Activated CD4-positive, alpha-beta memory T cell treated with anti-CD3 and anti-CD28 coated beads, Interleukin-2, amount 10 ng/mL, durations not matched to agents 7 days and 5 days (primary cell): ENCODE measurements at places on chromosomes 5 and 9. TPM values are rescaled to one million over a fixed set of nuclear protein-coding genes. Genes with fewer than 3 reads are reported as not detected.

- H3K27ac ChIP-seq, result no peak overlapping the region
- no peaks in the 10 kb centered on the region for H3K36me3 ChIP-seq
These were observed 315.2 kb upstream of the RFX3 start for GRCh38 chr9:3840961-3841360.

The SLC34A3 gene
- not detected for total RNA-seq

The CHSY3 gene
- total RNA-seq, result not detected

- H3K36me3 ChIP-seq, result no peaks in the 10 kb centered on the region
- no peak for DNase-seq
- no peak overlapping the region for H3K27ac ChIP-seq
- H3K4me3 ChIP-seq, result no peak overlapping the region
- H3K27me3 ChIP-seq, result no peaks in the 10 kb centered on the region
- no peaks in the 10 kb centered on the region for H3K4me1 ChIP-seq
These were observed 129.5 kb downstream of the RNF180 start for GRCh38 chr5:64295101-64295500.

The LCN9 gene
- total RNA-seq, result not detected
